Vagina (tissue), 2 donors: ENCODE measurements at places on chromosomes 1 and 21.
A peak's percentile ranks its signal among the peaks of the same experiment; 100 is the strongest.

DNA sequence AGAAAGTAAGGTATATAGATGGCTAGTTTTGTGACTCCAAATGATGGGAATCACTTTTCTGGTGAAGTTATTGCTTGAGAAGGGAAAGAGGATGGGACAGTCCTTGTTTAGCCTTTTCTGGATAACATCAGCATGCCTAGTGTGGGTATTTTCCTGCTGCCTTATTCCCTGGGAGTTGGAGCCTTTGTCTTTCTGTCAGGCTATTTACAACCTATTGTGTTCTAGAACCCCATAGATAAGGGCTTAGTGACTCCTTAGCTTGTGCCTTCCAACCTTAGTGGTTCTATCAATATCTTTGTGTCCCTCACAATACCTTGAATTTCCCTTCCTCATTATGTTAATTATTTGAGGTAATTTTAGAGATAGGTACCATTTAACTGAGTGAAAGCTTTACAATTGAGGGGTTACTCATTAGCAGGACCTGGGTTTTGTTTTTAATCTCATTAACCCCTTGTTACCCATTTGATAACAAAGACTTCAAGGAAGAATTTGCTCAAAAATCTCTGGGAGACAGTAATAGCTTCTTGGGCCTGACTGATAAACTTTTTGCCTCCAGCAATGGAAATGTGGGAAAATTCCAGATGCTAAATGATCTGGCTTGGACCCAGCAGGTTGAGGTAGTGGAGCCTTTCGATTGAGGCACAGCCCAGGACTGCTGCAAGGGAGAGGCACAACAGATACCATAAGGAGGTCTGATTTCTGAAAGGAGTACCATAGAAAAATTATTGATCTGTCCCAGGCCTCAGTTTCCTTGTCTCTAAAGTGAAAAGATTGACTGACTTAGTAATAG is 49.0 kb downstream of the CACHD1 start:
- DNase-seq: no peak

- DNase-seq: no peak
Measured at GRCh38 chr1:5141750-5142149, 487.3 kb downstream of the AJAP1 start.

- no peak for DNase-seq
Measured at GRCh38 chr1:11997081-11997850, 17.0 kb downstream of the MFN2 start.

DNA sequence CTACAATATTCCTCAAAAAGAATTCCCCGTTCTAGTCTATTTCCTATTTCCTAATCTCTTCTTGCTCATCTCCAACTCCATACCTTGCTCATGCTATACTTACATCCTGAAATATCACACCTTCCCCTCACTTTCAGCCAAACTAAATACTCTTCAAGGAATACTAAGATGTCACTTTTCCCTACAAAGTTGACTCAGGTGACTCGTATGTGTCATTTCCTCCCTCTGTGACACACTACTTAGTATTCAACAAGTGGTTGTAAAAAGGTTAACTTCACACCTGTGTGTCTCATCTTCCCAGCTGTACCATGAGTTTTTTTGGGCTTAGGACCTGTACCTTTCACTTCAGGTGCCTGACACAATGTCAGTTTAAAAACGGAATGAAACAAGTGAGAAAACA is 81.9 kb upstream of the LBR start:
- no peak for DNase-seq

DNA sequence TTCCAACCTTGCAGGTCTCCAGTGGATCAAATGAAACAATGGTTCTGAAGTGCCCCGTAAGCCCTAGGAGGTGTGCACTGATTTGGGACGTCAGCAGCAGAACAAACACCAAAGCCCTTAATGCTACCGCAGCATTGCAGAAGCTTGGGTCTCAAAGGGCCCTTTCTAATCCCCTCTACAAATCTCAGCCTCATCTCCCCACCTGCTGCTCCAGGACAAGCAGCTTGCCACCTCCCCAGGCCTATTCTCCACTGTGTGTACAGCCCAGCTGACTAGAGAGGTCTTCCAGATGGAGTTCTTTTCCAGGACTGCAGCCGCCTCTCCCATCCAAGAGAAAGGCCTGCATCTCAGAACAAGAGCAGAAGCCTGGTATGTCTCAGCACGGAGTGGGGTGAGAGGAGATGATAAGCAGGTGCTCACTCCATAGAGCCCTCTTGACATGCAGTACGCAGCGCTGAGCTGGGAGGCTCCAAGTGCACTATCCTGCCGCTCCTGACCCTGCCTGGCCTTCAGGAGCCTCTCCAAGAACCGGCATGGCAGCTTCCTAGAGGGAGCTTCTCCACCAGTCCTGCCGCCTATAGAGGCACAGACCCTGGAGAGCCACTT is 46.3 kb downstream of the MRPL37 start:
- DNase-seq: no peak

GRCh38 chr1:153395776-153396175 is 4.9 kb upstream of the S100A8 start:
- DNase-seq: peak; percentile 22

GRCh38 chr1:109790735-109791494 is 27.2 kb upstream of the EPS8L3 start:
- no peak for DNase-seq
